ENCODE measurements at places on chromosomes 3 and 15. TPM values are rescaled to one million over a fixed set of nuclear protein-coding genes. Genes with fewer than 3 reads are reported as not detected.
A peak's percentile ranks its signal among the peaks of the same experiment; 100 is the strongest.

The CCR2 gene
- total RNA-seq: 0.31 TPM

GRCh38 chr15:63881431-63881830, 47.7 kb upstream of the HERC1 start:
- DNase-seq: no peak

GRCh38 chr15:73982222-73982962, 9.7 kb downstream of the STOML1 start:
- no peak for DNase-seq

GRCh38 chr3:29319262-29319661, 38.4 kb downstream of the RBMS3 start:
- DNase-seq: no peak

GRCh38 chr15:73087098-73087497, 34.8 kb downstream of the NEO1 start:
- no peak for DNase-seq

The GOLGA6L4 gene
- total RNA-seq: 3.4 TPM

GRCh38 chr15:100033140-100033857, 300.1 kb upstream of the LYSMD4 start:
- DNase-seq: no peak

GRCh38 chr15:65963911-65964482, 94.7 kb downstream of the RAB11A start:
- no peak for DNase-seq

The ISLR2 gene
- total RNA-seq: 168 TPM

The AGTR1 gene
- total RNA-seq: 2.0 TPM

The SLC9C1 gene
- total RNA-seq: under 0.01 TPM

DNA sequence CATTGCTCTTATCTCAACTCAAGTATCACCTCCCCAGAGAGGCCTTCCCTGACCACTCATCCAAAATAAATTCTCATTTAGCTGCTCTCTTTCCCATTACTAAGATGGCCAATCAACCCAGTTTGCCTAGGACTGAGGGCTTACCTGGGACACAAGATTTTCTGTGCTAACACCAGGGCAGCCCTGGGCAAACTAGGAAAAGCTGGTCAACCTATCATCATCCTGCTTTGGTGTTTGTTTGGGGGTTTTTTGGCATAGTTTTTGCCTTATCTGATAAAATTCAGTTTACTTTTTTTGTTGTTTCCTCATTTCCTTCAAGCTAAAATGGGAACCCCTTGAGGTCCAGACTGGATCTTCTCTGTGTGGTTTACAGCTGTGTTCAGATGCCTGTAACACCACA, 131.4 kb upstream of the NR2F2 start:
- no peak for DNase-seq

DNA sequence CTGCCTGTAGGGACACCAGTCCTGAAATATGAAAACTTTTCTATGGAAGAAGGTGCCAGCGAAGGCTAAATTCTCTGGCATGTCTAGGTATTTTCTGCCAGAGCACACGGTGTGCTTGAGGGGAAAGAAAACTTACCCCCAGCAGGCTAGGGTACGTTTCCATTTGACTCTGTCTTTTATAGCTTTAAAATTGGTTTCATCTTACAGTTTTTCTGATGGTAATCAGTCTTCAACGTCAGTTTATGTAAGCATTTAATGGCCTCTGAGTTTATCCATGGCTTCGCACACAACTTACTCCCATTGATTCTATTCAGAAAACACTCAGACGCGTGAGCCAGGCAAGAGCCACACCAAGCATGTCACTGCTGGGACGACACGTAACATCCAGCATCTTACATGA, 249.7 kb downstream of the ADAMTS17 start:
- no peak for DNase-seq

The MUSTN1 gene
- not detected for total RNA-seq

GRCh38 chr3:118973050-118973449, 61.6 kb downstream of the IGSF11 start:
- peak; percentile 40 for DNase-seq

DNA sequence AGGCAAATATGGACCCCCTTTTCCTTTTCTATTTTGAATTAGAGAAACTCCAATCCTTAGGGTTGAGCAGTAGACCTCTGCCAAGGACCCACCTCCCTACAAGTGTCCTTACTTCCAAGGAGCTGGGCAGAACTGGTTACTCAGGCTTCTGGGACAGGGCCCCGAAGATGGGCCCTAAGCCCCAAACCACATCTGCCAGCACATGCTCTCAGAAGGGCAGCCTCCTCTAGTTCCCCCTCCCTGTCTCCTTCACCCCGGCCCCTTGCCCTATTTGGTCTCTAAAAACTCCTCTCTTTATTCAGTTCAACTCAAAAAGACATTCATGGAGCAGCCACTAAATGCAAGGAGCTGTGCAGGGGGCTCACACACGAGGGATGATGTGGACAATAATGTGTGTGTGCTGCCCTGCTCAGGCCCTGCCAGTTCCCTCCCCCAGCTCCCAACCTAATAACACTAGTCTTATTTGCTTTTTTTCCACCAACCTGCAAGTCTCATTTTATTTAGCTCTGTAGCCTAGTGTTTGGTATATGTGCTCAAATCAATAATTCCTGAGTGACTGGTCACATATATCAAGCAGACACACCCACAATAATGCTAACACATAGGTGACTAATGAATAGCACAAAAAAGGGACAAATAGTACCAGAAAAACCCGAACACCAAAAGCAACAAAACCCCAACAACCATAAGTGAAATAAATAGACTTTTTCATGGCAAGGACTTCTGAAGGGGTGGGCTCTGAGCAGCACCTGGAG, 12.2 kb downstream of the ZDHHC3 start:
- no peak for DNase-seq

- DNase-seq: no peak
These were observed 1.4 kb downstream of the CSK start for GRCh38 chr15:74783072-74783807.

The GNAT1 gene
- not detected for total RNA-seq

All from occipital lobe (tissue), 3 donors.